GM23248 (cell line): ENCODE measurements at places on chromosomes 1 and 21. TPM values are rescaled to one million over a fixed set of nuclear protein-coding genes. Genes with fewer than 3 reads are reported as not detected.

Gene BRINP3
- not detected in 2 replicates for total RNA-seq

Gene FAM177B
- not detected in 2 replicates for total RNA-seq

Gene GLIS1
- 0.22 and 1.0 TPM in 2 replicates for total RNA-seq

Gene RHBDL2
- 0.22 TPM in 1 of 2 replicates, not detected in the other for total RNA-seq

Gene USP1
- 27.8 and 31.2 TPM in 2 replicates for total RNA-seq

Gene LMOD1
- total RNA-seq, result 7.8 and 8.9 TPM in 2 replicates

Gene SIPA1L2
- 4.4 and 5.9 TPM in 2 replicates for total RNA-seq

Gene CFAP141
- total RNA-seq, result not detected in 2 replicates

Gene GBP7
- not detected in 2 replicates for total RNA-seq

Gene TCP10L
- 0.97 TPM in 1 of 2 replicates, not detected in the other for total RNA-seq

Gene AADACL4
- total RNA-seq, result not detected in 2 replicates

Gene ARHGEF10L
- total RNA-seq, result 16.1 and 19.3 TPM in 2 replicates

Gene TMOD4
- not detected in 2 replicates for total RNA-seq

Gene TNFRSF14
- total RNA-seq, result 4.7 and 13.3 TPM in 2 replicates

Gene DDAH1
- total RNA-seq, result 162 and 168 TPM in 2 replicates

Gene CD247
- not detected in 2 replicates for total RNA-seq

Gene LORICRIN
- total RNA-seq, result not detected in 2 replicates

Gene SPRR1B
- not detected in 2 replicates for total RNA-seq

Gene HNRNPCL2
- total RNA-seq, result not detected in 2 replicates

Gene CYP4A11
- not detected in 2 replicates for total RNA-seq

Gene TMEM52
- not detected in 2 replicates for total RNA-seq

Gene CCSAP
- 7.8 and 9.0 TPM in 2 replicates for total RNA-seq

Gene WARS2
- 13.0 and 13.8 TPM in 2 replicates for total RNA-seq

Gene CFHR4
- total RNA-seq, result not detected in 2 replicates

Gene ITLN2
- not detected in 2 replicates for total RNA-seq
